ENCODE measurements at places on chromosomes 12 and 14. TPM values are rescaled to one million over a fixed set of nuclear protein-coding genes. Genes with fewer than 3 reads are reported as not detected.

GRCh38 chr12:130574402-130574801 lies 141.7 kb downstream of the RIMBP2 start:
- no peak overlapping the region for H3K4me3 ChIP-seq
- DNase-seq: no peak
- H3K27me3 ChIP-seq: no peaks in the 10 kb centered on the region
- H3K4me1 ChIP-seq: no peaks in the 10 kb centered on the region
- H3K27ac ChIP-seq: no peak overlapping the region

- no peaks in the 10 kb centered on the region for H3K4me1 ChIP-seq
- H3K27ac ChIP-seq: no peak overlapping the region
- peaks cover 62% of the 10 kb centered on the region for H3K27me3 ChIP-seq
- no peak for DNase-seq
- H3K4me3 ChIP-seq: no peak overlapping the region
These were observed 1.5 kb upstream of the DTX1 start for GRCh38 chr12:113054948-113055486.

GRCh38 chr14:53547593-53547992 lies 394.5 kb upstream of the DDHD1 start:
- DNase-seq: no peak
- H3K4me3 ChIP-seq: no peak overlapping the region
- no peaks in the 10 kb centered on the region for H3K36me3 ChIP-seq

GRCh38 chr12:75738486-75738885 lies 227.1 kb upstream of the KRR1 start:
- no peak overlapping the region for H3K4me3 ChIP-seq
- no peak for DNase-seq
- peaks cover 15% of the 10 kb centered on the region for H3K4me1 ChIP-seq
- H3K36me3 ChIP-seq: no peaks in the 10 kb centered on the region
- H3K27me3 ChIP-seq: no peaks in the 10 kb centered on the region
- no peak overlapping the region for H3K27ac ChIP-seq

- no peak overlapping the region for H3K4me3 ChIP-seq
- no peaks in the 10 kb centered on the region for H3K4me1 ChIP-seq
- DNase-seq: no peak
- no peak overlapping the region for H3K27ac ChIP-seq
- no peaks in the 10 kb centered on the region for H3K36me3 ChIP-seq
These were observed 362.2 kb upstream of the DDHD1 start for GRCh38 chr14:53515276-53515675.

- 0 out of 2 replicates have a peak overlapping the region, but pooled peaks have one; percentile 3 for H3K4me3 ChIP-seq
- peak; percentile 65 for DNase-seq
- H3K36me3 ChIP-seq: no peaks in the 10 kb centered on the region
- no peaks in the 10 kb centered on the region for H3K27me3 ChIP-seq
These were observed 107.9 kb upstream of the PLEKHA5 start for GRCh38 chr12:19021646-19022045.

DNA sequence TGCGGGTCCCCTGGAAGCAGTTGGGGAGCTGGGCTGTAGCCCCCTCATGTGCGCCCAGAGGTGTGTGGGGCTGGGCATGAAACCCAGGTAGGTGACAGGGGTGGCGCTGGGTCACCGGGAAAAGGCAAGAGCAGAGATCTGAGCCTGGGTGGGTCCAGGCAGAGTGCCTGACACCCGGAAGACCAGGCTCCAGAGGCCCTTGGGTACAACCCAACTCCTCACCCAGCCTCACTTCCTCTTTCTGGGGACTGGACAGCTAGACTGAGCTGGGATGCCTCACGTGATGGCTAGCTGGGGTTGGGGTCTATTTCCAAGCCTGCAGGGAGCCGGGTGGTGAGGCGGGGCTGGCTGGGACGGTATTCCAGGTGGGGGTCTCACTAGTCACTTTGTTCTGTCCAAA lies 16.3 kb upstream of the CYP46A1 start:
- H3K4me3 ChIP-seq: no peak overlapping the region
- H3K27ac ChIP-seq: no peak overlapping the region
- H3K27me3 ChIP-seq: no peaks in the 10 kb centered on the region
- no peaks in the 10 kb centered on the region for H3K36me3 ChIP-seq

GRCh38 chr14:103372552-103373304 lies 12.5 kb upstream of the MARK3 start:
- no peaks in the 10 kb centered on the region for H3K27me3 ChIP-seq
- H3K27ac ChIP-seq: peak overlapping the region; percentile 93
- H3K4me3 ChIP-seq: no peak overlapping the region
- peak; percentile 97 for DNase-seq
- peaks cover 20% of the 10 kb centered on the region for H3K4me1 ChIP-seq

The GPR68 gene
- total RNA-seq: 1.5 TPM
